ENCODE measurements at places on chromosomes 12 and 14.

- peak; percentile 33 for DNase-seq
These were observed 267.1 kb downstream of the LRFN5 start for GRCh38 chr14:41873686-41874317.

DNA sequence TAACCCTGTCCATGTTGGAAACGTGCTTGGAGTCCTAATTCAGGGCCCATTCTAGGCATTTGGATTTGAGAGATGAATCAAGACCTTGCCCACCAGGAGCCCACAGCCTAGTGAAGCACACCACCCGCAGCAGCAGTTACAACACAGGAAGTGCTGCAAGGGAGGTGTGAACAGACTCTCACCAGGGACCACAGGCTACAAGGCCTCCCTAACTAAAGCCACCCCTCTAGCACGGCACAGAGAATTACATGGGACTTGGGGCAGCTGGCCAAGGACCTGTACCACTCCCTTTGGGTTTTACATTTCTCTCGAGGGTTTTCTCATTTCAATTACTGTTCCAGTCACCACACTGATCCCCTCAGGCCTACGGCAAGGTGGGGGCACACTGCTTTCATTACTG is 49.5 kb upstream of the FOXN3 start:
- no peak for DNase-seq

- DNase-seq = no peak
These were observed 167.3 kb downstream of the ZFP36L1 start for GRCh38 chr14:68625366-68626090.

GRCh38 chr14:72883961-72884360 is 9.9 kb downstream of the DPF3 start:
- DNase-seq = peak; percentile 35

GRCh38 chr12:32039917-32040575 is 66.6 kb upstream of the BICD1 start:
- peak; percentile 52 for DNase-seq
